ENCODE measurements at places on chromosomes 12 and 14.

DNA sequence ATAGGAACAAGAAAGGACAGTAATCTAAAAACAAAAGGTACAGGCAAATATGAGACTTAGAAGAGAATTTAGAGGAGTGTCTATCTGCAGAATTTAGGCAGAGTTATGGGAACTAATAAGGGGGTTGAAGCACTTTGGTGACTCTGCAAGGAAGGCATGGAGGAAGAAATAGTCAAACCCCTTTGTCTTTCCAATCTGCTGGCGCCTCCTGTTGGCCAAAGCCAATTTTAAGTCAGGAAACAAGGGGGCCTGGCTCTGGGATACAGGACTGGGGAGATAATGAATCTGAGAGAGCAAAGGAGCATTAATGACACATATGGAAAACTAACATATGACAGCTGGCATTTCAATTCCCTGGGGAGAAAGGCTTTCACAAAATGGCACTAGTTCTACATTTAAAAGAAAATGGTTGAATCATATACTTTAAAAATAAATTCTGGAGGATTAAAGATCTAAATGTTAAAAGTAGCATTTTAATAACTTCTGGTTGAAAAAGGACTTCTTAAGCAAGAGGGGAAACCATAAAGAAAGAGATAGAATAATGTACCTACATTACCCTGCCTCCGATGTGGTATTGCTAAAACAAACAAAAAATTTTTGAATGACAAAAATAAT lies 48.5 kb upstream of the CSRP2 start:
- peak; percentile 69 for DNase-seq

DNA sequence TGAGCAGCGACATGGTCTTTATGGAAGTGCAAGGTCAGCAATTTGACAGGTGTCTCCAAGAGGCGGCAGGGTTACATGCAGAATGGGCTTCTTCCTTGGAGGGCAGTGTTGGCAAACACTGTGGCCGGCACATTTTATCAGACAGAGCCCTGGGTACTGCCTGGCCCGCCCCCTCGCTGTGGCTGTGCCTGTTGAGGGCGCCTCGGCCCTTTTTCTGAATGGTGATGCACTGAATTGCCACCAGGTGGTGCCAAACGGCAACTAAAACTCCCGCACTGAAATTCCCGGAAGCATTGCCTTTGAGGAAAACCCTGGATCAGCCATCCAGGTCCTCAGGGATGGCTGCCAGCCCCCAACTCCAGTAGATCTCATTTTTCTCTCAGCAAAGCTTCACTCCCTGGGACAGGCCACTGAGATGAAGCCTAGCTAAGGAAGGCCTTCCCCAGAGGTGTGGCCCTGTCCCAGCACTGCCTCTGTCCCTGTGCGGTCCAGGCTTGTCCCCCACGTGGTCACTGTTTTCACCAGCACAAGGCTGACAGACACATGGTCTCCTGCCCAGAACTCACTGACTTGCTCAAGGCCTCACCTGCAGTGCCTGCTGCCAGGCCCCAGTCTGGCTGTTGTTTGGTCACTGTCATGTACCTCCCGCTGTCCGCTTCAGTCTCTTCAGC lies 73.6 kb downstream of the TESC start:
- peak; percentile 71 for DNase-seq

DNA sequence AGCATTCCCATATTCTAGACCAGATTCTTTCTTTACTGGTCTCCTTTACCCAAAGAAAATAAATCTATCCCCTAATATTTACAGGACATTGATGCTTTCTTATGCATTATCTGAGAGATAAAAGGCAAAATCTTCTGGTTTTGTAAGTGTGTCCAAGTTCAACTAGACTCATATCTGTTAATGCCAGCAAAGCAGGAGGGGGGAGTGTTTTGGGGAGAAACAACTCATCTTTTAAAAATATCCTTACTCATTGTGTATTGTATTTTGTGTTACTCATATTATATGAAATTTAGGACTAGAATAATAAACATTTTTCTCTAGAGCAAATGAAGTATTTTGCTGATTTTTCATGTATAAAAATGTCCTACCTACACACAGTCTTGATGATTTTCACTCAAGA lies 54.8 kb downstream of the SAMD4A start:
- DNase-seq, result no peak

- DNase-seq, result no peak
Observed at GRCh38 chr14:99287269-99287942, 15.4 kb upstream of the BCL11B start.

GRCh38 chr12:58847901-58848600 lies 72.3 kb downstream of the LRIG3 start:
- no peak for DNase-seq

DNA sequence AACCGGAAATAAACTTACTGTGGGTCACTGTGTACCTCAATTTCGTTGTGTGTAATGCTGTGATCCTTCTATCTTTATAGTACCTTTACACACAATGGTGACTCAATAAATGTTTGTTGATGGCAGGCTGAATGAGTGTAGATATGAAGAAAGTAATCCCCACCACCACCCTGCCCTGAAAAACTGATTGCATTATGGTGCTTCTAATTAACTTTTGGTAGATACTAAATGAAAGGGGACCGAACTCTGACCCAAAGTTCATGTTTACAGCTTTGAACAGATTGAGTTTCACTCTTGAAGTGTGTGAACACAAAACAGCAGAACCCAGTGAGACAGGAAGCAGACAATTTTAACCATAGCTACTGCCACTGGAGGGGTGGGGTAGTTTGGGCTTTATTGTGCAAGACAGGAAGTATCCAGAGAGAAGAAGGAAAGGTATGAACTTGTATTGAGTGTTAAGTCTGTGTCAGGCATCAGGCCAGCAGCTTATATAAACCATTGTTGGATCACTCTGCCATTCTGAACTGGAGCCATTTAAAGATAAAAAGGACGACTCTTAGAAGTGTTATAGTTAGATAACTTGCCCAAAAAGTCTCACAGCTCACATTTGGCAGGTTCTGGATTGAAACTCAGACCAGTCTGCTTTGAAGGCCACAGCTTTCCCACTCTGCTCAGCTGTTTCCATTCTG lies 197.0 kb upstream of the AMIGO2 start:
- peak; percentile 87 for DNase-seq

GRCh38 chr12:104582739-104583138 lies 126.0 kb downstream of the CHST11 start:
- no peak for DNase-seq
